ENCODE measurements at places on chromosomes 4 and X.

DNA sequence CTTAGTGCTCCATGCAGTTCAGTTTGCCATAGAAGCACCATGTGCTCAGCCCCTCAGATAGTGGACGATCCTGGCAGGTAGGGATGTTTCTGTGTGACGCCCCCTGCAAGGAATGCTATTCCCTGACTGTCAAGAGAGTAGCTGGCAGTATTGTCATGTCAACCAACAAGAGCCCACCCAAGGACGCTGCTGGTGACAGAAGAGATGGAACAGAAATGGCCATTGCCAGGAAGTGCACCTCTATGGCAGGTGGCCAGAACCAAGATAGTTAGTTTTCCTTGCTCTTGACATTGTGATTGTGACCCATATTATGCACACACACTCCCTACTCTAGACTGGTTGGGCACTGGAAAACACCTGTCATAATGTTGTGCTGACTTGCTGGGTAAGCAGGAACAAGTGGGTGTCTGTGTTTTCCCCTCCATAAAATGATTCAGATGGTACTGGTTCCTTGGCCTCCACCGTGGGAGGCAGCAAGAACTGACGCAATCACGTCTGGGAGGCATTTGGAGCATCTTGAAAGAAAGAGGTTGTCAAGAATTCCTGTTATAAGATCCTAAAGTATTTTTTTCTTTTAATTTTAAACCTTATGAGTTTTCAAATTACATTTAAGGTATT, 507.9 kb downstream of the MID1IP1 start:
- DNase-seq: peak; percentile 49

- DNase-seq: no peak
Measured at GRCh38 chrX:41890026-41890423, 33.3 kb downstream of the CASK start.

GRCh38 chrX:16826207-16826606, 39.9 kb downstream of the TXLNG start:
- DNase-seq: peak; percentile 36

- no peak for DNase-seq
Measured at GRCh38 chr4:25811841-25812240, 50.9 kb downstream of the SEL1L3 start.

DNA sequence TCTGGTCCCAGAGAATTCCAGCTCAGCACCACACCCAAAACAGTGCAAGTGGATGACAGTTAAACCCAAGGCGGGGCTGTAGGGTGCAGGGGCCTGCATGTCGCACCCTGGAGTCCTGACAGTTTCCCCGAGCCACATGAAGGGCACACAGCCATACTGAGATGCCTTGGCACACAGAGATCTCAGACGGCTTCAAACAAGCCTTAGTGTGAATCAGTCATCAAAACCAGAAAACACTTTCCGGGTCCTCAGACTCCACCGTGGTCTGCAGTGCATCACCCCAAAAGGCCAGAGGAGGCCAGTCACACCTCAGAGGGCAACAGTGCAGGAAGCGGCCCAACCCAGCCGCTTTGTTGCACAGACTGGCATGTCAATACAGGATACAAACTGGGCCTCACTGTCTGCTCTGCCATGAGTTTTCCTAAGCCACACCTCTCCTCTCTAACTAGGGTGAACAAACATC, 64.6 kb upstream of the ENPP6 start:
- peak; percentile 55 for DNase-seq
